ENCODE measurements at places on chromosomes 3 and 15.

DNA sequence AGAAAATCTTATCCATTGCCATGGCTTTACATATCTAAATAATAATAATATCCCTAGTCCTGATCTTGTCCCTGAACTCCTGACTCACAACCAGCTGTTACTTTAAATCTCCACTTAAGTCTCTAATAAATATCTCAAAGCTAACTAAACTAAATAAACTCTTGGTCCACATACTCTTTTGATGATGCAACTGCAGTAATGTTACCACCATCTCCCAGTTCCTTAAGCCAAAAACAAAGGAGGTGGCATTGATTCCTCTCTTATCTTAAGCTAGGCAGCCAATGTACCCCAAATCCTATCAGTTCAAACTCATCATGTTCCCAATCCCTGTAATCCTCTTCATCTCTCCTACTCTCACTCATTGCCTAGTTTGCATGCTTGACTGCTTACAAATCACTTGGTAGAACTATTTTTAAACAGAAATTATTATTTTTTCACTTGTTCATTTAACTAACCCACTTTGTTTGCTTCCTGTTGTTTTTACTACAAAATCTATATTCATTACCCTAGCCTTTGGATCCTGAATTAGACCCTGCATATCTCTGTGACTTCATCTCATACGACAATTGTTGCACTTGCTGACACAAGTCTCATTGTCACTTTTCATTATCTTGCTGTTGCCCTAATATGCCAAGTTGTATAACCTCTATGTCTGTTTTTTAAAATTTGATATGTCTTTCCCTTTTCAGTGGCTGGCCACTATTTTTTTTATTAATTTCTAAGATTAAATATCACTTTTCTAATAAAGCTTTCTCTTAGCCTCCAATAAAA lies 462.2 kb downstream of the ZPLD1 start:
- no peak for DNase-seq

- DNase-seq: no peak
Measured at GRCh38 chr3:108387063-108387462, 90.7 kb downstream of the HHLA2 start.

GRCh38 chr3:105315815-105316214 lies 50.9 kb upstream of the ALCAM start:
- no peak for DNase-seq

- DNase-seq: no peak
Measured at GRCh38 chr15:25391971-25392721, 46.7 kb downstream of the UBE3A start.

- DNase-seq: no peak
Measured at GRCh38 chr3:17626395-17626794, 116.0 kb downstream of the TBC1D5 start.

DNA sequence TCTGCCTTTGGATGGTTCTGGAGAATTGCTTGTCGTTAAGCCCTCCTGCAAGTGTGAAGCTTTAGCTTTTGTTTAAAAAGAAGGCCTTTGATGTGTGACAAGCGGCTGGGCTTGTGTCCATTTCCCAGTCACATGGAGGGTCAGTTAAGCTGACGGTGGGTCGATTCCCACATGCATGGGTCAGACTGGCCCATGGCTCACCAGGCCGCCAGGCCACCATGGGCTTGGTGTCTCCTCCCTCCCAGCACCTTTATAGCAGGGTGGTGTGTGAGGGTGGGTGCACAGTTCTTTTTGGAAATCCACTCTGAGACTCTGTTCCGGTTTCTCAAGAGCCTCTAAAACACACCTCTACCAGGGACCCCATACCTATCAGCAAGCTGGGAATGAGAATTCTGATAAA lies 67.2 kb downstream of the SCN5A start:
- DNase-seq: no peak

GRCh38 chr15:35298509-35298908 lies 213.4 kb upstream of the NANOGP8 start:
- DNase-seq: no peak

DNA sequence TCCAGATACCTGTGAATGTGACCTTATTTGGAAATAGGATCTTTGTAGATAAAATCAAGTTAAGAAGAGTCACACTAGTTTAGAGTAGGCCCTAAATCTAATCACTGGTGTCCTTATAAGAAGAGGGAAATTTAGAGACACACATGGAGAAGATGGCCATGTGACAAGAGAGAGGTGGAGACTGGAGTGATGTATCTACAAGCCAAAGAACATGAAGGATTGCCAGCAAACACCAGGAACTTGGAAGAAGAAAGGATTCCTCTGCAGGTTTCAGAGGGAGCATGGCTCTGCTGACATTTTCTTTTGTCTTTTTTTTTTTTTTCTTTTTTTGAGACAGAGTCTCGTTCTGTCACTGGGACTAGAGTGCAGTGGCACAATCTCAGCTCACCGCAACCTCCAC lies 20.8 kb downstream of the ARHGEF3 start:
- no peak for DNase-seq

- DNase-seq: no peak
Measured at GRCh38 chr15:40481341-40482074, 10.7 kb downstream of the CHST14 start.

GRCh38 chr3:30672959-30673358 lies 66.6 kb downstream of the TGFBR2 start:
- no peak for DNase-seq

DNA sequence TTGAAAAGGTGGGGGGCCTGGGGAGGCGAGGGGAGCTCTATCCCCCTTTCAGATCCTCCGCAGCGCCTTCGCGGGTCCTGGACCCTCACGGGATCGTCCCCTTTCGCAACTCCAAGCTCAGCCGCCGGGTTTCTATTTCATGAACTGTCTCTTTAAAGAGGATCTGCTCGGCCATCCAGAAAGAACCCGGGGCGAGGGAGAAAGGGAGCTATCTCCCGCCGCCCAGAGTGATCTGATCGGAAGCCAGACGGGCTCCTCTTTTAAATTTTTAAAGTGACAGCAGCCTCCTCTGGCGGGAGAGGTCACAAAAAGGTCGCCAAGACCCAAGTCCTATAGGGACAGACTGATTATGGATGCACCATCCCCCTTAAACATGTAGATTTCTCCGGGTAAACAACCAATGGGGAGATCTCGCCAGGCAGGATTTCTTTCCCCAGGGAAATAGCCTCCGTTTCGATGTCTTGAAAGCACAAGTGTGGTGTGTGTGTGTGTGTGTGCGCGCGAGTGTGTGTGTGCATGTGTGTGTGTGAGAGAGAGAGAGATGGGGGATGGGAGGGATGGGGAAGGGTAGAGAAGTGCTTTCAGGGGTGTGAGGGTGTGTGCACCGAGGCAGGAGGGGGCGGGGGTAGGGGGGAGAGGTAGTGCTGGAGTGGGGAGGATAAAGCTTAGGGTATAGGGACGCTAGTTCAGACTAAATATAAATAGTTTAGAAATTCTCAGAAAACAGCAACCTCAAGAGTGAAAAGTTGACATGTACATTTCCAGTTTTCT lies 516.1 kb downstream of the MECOM start:
- no peak for DNase-seq

GRCh38 chr3:24829629-24830229 lies 335.1 kb upstream of the THRB start:
- DNase-seq: no peak

DNA sequence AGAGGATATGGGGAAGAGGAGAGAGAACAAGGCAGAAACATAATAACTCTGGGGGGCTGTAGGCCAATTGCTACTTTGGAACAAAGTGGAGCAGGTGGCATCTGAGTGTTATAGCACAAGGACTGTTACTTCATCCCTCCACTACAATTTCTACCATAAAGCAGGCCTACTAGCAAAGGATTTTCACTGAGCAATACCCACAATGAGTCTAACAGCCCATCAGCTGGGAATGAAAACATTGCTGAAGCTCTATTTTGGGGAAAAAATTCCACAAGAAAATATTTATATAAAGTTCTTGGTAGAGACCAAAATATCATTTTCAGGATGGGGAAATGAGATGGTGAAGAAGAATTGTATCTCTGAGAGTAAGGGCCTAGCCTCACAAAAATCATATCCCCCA lies 3.6 kb upstream of the SHC4 start:
- no peak for DNase-seq

- DNase-seq: no peak
Measured at GRCh38 chr15:39365161-39365560, 215.7 kb upstream of the THBS1 start.

DNA sequence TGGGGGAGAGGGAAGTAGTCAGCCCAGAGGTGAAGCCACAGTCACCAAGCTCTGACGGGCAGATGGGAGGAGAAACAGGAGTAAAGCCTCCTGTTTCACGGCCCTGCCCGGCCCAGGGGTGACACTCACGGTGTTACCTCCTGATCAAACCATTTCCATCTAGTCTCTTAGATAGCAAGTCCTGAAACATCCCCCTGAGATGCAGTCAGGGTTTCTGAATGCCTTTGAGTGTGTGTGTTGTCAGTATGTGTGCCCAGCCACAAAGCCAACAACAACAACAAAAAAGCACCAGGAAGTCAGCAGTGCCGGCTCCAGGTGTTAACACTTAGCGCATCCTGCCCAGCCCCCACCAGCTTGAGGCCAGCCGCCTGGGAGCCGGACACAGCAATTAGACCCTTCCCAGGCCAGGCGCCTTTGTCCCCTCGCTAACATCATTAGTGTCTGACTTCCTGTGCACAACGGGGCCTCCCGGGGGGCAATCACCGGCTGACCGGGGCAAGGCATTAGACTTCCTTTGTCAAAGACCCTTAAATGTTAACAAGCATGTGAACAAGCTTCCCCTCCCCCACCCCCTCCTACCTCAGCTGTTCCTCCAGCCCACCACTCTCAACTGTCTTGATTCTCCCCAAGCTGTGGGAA lies 34.5 kb downstream of the IL17RD start:
- DNase-seq: no peak

- DNase-seq: no peak
Measured at GRCh38 chr3:153291059-153291685, 129.1 kb downstream of the RAP2B start.

GRCh38 chr15:75606711-75607699 lies 18.5 kb downstream of the SNUPN start:
- DNase-seq: no peak

GRCh38 chr15:66819084-66819483 lies 117.0 kb downstream of the SMAD6 start:
- DNase-seq: no peak

GRCh38 chr3:42733501-42734262 lies 31.1 kb upstream of the HHATL start:
- peak; percentile 86 for DNase-seq

DNA sequence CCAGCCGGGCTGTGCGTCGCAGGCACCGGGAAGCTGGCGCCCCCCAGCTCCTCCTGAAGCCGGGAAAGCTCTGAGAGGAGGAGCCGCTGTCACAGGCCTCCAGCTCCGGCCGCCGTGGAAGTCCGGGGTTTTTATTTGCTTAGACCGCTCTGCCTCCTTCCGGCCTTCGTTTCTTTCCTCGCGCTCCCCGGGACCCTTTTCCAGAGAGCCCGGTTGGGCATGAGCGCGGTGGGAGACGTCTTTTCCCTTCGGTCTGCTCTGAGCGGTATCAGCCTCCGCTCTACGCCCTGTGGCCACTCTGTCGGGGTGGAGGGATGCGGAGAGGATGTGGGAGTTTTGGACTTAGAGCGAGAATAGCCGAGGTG lies 559 bp downstream of the SENP5 start:
- no peak for DNase-seq

DNA sequence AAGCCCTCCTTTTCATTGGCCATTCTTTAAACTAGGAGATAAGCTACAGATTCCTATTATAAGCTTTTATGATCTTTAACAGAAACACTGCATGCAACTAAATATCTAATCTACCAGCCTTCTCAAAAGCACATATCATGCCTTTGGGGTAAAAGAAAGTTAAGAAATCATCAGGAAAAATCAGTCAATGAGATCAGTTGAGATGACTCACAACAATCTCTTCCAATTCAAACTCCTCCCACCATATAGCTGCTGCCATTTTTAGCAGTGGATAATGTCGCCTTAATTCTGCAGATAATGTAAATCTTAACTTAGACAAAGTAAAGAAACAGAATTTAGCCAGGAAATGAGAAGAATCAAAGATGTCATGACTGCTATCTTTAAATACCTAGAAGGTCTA lies 135.2 kb upstream of the BCL6 start:
- DNase-seq: no peak

- DNase-seq: no peak
Measured at GRCh38 chr15:29665444-29666003, 156.7 kb downstream of the TJP1 start.

- no peak for DNase-seq
Measured at GRCh38 chr15:77053709-77054108, 17.2 kb downstream of the TSPAN3 start.

DNA sequence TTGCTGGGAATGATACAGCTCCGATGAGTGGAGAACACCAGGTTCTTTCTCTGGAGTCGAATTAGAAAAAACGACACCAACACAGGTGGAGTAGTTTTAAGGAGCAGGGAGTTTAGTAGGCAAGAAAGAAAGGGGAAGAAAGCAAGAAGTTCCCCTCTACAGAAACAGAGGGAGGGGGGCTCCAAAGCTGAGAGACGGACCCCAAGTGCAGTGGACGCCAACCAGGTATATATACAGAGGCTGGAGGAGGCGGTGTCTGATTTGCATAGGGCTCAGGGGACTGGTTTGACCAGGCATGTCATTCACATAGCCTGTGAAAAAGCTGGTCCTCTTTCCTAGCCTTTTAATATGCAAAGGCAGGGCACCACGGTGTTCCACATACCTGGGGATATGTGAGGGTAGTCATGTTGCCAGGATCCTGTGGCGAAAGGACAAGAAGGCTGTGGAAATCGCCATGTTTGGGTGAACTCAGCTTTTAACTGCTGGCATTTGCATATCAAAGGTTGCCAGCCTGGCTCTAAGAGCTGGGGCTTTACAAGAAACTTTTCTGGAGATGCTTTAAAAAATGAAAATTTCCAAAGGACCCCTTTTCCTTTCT lies 887.4 kb upstream of the EPHA6 start:
- no peak for DNase-seq

DNA sequence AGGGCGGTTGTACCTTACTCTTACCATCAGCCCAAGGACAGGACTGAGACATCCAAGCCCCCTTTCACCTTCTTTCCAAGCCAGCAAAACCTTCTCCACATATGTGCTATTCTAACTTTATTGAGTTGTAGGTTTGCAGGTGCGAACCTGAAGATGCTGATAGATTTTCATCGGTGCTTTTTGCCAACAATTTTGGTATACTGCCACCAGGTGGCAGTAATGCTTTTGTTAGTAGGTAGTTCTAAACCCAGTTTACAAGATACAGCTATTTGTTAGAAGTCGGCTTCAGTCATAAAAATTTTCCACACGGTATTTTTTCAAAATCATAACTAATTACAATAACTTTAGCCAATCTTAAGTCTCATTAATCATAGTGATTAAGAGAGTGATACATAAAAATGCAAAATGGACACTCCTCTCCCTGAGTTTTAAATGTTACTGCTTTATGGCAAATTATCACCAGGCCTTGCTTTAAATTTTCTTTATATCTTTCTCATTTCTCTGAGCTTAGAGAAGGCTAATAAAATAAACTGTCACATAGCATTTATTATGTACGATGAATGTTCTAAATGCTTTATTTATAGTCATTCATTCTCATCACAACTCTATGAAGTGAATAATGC lies 636 bp downstream of the TBC1D21 start:
- DNase-seq: no peak

GRCh38 chr3:189677667-189678066 lies 46.5 kb downstream of the TP63 start:
- no peak for DNase-seq

All from nucleus accumbens (tissue), 56 donors.